ENCODE measurements at places on chromosomes 7 and 10.

GRCh38 chr7:136637813-136638212, 230.6 kb upstream of the CHRM2 start:
- DNase-seq, result no peak

DNA sequence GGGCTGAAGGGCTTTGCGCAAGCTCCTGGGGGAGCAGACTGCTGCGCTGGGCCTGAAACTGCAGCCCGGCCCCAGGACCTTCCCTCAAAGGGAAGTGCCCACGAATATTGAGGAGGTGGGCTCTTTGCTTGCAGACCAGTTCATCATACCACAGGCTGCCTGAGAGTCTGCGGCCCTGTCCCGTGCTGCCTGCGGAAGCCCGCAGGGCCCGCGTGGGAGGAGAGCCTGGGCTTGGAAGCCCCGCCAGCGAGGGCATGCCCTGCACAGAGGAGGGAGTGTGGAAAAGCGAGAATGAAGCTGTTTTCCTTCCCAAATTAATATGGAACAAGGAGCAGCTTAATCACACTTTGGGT, 83.6 kb upstream of the MKI67 start:
- DNase-seq, result no peak

- peak; percentile 99 for DNase-seq
Observed at GRCh38 chr7:151226875-151227782, at the start of gene ABCF2. TSS of gene ABCF2 (minus strand) at chr7:151227205. CDS start at chr7:151226458, 747 bp downstream.

DNA sequence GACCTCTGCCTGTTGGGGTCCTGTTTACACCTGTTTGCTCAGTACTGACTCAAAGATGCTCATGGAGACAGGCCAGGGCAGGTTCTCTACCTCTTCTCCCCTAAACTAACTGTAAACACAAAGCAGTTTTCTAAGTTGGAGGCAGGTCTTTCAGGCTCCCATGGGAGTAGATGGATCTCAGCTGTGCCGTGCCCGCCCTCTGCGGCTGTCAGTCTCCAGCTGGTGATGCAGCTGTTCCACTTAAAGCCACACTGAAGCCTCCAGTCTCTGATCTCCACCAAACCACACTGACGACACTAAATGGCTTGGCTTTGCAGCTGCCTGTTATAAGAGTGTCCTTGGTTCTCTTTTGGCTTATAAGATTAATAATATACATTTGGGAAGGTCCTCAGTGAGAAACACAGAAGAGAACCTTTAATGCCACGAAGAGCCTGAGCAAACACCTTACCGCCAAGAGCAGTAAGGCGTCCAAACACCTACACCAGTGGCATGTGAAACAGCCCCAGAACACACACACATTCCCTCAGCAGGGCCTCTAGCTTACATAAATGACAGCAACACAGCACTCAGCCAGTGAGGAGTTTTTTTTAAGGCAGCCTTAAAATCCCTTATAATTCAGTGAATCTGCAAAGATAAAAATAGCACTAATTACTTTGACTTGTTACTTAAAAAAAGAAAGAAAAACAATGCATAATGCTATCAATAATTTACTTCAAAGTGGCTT, 60.4 kb upstream of the KCNIP2 start:
- peak; percentile 61 for DNase-seq

- no peak for DNase-seq
Observed at GRCh38 chr7:57685418-57685817, 235.4 kb downstream of the ZNF716 start.

DNA sequence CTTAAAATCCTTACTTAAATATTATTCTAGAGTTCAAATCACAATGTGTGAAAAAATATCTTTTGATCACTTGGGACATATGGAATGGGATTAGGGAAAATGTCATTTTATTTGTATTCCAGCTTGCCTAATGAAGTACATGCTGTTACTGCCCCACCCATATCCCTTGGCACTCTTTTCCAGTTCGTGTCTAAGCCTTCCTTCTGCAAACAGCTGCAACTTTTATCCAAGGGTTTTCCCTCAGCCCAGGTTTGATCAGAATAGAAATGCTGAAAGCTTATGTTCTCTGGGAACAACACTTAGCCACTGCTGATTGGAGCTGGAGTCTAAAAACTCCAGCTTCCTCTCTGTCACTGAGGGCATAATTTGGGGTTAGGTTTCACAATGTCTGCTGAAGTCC, 214.1 kb upstream of the FAM3C start:
- no peak for DNase-seq

- DNase-seq, result no peak
Observed at GRCh38 chr7:99331002-99331401, 5.3 kb downstream of the ARPC1A start.

DNA sequence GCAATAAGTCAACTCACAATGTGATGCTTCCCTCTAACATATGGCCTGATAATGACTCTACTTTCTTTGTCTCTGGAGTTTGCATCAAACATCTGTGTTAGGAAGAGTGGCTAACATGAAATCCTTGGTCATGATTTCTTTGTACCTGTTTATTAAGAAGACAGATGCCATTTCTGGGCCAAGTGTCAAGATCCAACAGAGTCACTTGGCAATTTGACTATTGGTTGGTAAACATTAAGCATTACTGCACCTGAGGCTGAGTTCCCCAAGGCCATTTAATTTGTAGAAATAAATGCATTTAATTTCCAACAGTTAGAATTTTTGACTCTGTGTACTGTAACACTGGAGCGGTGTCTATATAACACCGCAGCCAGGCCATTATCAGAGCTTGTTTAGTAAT, 403.7 kb downstream of the GALNT17 start:
- DNase-seq, result no peak

- DNase-seq, result no peak
Observed at GRCh38 chr7:987909-988308, 4.9 kb downstream of the CYP2W1 start.

DNA sequence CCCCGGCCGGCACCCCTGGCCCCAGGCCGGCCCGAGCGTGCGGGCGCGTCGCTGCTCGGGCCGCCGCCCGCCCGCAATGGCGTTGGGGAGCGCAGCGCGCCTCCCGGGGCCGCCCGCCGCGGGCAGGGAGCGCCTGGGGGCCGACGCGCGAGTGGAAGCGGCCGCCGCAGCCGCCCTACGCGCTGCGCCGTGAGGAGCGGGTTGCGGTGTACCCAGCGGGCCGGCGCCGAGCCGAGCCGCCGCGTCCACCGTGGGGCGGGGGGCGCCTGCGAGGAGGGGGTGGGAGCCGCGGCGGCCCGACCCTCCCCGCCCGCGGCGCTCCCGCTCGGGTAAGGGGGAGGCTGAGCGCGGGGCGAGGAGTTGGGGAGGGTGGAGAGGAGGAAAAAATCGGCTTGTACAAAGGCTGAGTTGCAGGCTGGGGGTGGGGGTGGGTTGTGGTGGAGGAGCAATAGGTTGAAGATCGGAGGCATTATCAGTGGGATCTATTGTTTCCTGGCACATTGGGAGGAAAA, 473 bp downstream of the PPP1R9A start:
- no peak for DNase-seq

GRCh38 chr7:101964680-101965452, 147.4 kb downstream of the CUX1 start:
- DNase-seq, result no peak

DNA sequence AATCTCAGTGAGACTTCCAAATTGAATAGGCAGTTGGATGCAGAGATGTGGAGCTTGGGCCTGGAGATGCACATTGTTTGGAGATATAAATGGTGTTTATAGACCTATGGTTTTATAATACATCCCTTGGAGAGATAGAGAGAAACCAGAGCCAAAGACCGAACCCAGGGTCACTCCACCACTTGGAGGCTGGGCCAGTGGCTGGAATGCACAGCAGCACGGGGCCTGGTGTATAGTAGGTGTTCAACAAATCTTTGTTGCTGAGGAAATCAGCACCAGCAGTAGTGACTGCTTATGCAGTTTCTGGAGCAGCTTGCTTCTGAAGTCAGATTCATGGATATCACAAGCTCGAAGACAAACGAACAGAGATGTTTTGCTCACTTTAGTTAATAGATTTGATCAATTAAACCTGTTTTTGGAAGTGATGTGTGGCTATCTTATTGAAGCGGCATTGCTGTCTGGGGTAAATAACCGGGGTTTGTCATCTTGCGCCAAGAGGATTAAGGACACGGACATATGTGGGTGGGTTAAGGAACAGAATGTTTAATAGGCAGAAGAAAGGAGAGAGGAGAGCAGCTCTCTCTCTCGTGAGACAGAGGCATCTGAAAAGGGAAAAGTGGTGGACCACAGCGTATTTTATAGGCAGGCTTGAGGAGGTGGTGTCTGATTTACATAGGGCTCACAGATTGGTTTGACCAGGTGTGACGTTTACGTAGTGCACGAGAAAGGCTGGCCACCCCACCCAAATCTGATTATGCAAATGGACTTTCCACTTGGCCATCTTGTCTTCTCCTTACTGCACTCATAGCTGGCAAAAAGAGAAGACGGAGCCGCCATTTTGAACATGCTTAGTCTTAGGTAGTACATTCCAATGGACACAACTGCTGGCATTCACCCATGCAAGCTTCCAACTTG, 11.1 kb downstream of the RBP4 start:
- no peak for DNase-seq

DNA sequence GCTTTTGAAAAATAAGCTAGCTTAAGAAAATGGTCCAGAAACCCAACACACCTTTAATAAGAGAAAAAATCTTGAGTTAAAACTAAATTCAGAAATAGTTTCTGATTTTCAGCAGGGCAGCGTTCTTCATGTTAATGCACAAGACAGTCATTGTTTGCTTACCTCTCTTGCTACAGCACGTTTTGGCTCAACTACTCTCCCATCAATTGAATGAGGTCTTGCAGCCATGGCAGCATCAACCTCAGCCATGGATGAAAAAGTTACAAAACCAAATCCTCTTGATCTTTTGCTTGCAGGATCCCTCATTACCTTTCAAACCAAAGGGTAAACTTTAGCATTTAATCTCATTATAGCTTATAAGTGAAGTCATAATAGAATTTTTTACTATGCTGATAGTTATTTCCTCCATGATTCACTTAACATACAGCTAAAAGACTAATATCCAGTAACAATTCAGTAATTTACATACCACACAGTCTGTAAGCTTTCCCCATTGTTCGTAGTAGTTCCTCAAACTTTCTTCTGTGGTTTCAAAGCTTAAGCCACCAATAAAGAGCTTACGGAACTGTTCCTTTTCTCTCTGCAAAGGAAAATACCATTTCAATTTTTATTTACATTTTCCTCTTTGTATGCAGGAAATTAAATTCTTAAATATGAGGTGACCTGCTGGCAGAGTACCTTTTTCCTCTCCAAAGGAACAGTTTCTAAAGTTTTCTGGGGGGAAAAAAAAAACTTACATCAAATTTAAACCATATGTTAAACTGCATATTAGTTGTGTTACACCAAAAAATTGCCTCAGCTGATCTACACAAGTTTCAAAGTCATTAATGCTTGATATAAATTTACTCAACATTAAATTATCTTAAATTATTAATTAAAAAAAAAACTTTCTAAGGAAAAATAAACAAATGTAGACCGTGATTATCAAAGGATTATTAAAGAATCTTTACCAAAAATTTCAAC, 3.1 kb downstream of the HNRNPA2B1 start:
- no peak for DNase-seq

- DNase-seq, result no peak
Observed at GRCh38 chr7:24718977-24719491, 38.2 kb downstream of the GSDME start.

DNA sequence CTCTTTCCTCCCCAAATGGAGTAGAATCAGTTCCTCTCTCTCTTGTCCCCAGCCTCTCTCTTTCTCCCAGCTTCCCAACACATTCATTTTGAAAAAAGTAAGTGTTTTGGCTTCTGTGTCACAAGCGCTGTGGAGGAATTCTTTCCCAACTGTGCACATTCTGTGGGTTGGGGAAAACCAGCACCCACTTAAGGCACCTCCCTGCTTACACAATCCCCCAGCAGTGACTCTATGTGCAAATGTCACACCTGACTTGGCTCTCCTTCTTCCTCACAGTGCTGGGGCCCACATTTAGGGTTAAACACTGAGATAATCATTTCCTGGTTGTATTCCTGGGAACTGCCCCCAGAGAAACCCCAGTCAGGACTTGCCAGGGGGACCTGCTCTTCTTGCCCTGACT, 358.1 kb upstream of the ZNF32 start:
- peak; percentile 42 for DNase-seq

DNA sequence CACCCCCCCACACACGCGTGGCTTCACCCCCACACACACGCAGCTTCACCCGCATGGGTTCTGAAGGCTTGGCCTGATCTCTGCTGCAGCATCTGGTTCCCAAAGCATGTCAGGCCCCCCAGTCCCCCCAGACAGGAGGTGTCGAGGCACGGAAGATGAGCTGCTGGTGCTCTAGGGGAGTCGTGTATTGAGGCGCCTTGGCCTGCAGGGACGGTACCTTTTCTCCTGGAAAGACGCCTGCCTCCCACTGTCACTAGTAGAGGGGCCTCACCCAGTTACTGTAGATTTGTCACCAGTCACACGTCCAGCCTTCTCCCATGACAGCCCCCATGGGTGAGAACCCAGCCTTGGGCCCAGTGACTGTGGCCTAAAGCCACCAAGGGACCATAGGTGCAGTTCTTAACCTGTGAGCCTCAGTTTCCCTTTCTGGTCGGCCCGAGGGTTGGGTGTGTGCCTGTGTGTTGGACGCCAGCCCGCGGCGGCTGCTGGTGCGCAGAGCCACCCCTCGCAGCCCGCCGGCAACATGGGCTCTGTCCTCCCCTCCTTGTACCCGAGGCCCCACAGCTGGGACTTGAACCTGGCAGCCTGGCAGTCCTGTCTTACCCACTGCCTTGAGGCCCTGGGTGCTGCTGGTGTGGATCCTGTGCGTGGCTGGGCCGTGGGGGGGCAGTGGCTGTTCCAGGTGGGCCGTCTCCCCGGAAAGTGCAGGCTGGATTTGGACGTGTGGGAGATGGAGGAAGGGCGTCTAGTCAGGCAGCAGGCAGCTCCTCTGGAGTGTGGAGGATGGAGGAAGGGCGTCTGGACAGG, 81.7 kb downstream of the NKX6-2 start:
- no peak for DNase-seq

GRCh38 chr7:140049339-140050024, 13.3 kb downstream of the PARP12 start:
- no peak for DNase-seq

DNA sequence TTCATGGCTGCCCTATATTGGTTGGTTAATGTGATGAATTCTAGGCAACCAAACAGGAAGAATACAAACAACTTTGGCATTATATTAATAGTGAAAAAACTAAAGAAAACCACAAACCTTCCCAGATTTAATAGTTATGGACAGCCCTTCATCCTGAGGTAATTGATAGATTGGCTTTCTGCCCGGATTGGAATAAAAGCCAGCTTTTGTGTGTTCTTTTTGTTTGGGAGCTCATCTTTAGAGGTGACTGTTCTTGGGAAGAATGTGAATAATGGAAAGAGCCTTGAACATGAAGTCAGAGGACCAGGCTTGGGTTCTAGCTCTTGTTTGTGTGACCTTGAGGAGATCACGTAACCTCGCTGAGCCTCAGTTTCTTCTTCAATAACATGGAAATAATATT, 92.3 kb downstream of the VTI1A start:
- no peak for DNase-seq

GRCh38 chr7:69992938-69993337, 394.7 kb downstream of the AUTS2 start:
- no peak for DNase-seq

DNA sequence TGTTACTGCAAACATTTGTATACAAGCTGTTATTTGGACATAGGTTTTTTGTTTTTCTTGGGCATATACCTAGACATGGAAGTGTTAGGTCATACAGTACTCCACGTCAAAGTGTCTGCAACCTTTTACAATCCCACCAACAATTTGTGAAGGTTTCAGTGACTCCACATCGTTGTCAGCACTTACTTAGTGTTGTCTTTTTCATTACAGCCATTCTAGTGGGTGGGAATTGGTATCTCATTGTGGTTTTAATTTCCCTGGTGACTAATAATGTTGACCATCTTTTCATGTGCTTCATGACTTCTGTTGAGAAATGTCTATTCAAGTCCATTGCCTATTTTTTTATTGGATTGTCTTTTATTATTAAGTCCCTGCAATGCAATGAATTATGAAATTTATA, 95.0 kb downstream of the UBE3C start:
- DNase-seq, result no peak

Data from activated CD4-positive, alpha-beta T cell treated with anti-CD3 and anti-CD28 coated beads, Interleukin-2, amount 10 ng/mL, durations not matched to agents 24 days and 14 days (primary cell).